Fibroblast of gingiva (primary cell): ENCODE measurements at places on chromosomes 2 and 18.

DNA sequence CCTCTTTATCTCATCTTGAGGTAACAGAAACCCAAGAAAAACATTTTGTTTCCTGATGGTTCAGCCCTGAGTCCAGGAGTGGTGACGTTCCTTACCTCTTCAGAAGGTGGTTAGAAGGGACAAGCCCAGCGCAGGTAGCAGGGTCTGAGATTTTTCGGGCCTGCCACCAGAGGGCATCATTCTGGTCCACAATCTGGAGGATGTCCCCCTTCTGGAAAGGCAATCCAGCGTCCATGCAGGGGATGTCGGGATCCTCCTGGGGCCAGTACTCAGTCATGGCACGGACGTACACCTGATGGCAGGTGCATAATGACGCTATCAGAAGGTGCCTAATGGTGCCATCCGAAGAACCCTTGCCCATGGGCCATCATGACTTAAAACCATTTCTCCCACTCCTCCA lies 17.7 kb downstream of the MPP4 start:
- no peak for DNase-seq

DNA sequence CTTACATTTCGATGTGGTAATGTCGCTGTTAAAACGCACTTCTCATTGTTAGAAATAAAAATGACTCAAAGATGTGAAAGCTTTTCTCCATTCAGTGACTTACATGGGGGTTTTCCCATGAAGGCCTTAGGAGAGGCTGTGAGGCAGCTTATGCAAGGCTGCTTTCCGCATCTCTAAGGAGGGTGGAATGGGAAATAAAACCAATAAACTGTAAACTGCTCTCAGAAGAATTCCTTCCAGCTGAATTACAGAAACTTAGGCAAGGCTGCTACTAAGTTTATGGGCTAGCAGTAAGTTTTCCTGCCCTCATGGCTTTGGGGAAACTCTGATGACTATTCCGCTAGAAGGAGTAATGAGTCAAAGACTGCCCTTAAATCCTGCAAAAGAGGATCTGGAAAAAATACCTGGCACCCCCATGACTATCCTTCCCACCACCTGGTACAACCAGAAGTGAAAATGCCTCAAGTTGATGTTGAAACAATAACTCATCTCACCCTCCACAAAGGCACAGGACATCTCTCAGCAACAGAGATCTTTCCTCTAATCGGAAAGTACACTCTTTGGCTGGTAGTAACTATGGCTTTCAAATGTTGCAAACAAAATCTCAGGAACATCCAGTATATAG lies 97.7 kb upstream of the SMAD7 start:
- peak; percentile 86 for DNase-seq

DNA sequence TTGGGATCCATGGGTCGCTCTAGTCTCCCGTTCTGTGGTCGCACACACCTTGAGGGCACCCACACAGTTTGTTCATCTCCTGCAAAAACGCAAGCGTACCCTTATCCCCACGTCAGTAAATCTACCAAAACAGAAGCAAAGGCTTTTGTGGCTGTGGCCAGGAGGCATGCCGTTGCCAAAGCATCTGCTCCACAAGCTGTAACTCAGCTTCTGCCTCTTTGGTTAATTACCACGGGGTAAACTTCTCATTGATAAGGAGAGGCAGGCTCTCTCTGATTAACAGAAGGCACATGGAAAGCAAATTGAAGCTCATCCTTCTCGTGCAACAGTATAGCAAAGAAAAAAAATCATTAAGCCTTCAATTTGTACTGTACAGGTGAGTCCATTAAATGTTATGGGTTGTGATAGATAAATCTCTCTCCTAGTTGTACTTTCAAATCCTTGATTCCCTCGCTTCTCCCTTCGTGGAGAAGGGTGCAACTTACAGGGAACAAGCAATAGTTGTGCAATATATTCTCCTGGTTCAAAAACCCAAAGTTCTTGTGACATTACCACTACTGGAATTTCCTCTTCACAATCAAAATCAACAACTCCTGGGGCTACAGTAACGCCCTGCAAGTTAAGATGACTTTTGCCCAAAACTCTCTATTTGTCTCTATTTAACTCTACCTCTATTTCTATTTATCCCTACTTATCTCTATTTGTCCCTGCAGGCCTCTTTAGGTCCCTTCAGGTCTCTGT lies 10.3 kb downstream of the PECR start:
- DNase-seq: no peak

GRCh38 chr2:216775043-216775453 lies 79.7 kb upstream of the IGFBP5 start:
- DNase-seq: peak; percentile 53

DNA sequence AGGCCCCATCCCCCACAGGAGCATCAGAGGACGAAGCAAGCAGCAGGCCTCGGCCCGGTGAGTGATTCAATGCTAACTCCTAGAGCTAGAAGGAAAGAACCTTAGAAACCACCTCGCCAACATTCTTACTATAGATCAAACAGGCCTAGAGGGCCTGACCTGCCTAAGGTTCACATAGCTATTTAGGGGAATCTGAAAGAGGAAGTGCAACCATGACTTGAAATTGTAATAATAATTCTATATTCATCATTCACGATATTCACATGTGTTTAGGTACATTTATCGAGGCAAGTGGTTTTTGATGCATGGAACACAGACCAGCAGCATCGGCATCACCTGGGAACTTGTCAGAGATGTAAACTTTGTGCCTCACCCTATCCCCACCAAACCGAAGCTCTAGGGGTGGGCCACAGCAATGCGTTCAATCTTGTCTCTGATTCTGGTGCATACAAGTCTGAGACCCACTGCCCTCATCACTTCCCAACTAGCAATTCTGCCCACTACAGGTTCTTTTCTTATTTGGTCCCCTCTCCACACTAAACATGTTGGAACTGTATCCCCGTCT lies 78.0 kb upstream of the DNMT3A start:
- DNase-seq: no peak

DNA sequence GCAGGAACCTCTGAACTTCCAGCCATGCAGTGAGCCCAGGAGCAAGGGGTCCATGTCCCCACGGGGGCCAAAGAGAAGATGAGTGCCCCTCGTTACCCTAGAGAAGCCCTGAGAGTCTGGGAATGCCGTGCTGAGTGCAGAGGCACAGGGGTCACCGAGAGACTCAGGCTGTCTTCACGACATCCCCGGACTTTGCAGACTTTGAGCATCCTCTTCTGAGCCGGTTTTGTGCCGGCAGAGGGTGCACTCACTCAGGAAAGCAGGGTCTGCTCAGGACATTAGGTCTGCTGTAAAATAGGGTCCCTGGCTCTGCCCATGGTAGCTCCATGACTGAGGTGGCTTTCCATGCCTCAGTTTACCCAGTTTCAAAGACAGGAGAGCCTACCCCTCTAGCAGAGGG lies 71.0 kb downstream of the GALNT14 start:
- DNase-seq: no peak

DNA sequence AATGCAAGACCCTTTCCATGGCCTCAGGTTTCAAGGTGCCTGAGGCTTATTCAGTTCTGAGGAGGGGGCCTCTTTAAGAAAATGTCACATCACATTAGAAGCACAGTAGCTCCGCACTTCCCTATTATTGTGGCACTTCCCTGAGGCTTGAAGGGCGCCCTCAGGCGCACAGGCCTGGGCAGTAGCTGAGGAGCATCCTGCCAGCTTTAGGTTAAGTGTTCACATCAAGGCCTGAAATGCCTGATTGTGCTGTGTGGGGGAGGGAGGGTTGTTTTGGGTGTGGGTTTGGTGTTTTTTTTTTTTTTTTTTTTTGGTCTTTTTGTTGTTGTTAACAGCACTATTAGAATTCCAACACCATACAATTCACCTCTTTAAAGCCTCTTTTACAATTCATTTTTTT lies 107.9 kb downstream of the CABLES1 start:
- no peak for DNase-seq

- DNase-seq: no peak
These were observed 663 bp downstream of the TRIM54 start for GRCh38 chr2:27282892-27283291.

GRCh38 chr2:9122367-9122766 lies 84.2 kb upstream of the ASAP2 start:
- DNase-seq: no peak

- no peak for DNase-seq
These were observed 171.3 kb upstream of the PGAP1 start for GRCh38 chr2:197097578-197098366.

- DNase-seq: no peak
These were observed 47.6 kb downstream of the ODC1 start for GRCh38 chr2:10400568-10400977.

GRCh38 chr2:62293151-62293489 lies 97.2 kb downstream of the B3GNT2 start:
- no peak for DNase-seq

DNA sequence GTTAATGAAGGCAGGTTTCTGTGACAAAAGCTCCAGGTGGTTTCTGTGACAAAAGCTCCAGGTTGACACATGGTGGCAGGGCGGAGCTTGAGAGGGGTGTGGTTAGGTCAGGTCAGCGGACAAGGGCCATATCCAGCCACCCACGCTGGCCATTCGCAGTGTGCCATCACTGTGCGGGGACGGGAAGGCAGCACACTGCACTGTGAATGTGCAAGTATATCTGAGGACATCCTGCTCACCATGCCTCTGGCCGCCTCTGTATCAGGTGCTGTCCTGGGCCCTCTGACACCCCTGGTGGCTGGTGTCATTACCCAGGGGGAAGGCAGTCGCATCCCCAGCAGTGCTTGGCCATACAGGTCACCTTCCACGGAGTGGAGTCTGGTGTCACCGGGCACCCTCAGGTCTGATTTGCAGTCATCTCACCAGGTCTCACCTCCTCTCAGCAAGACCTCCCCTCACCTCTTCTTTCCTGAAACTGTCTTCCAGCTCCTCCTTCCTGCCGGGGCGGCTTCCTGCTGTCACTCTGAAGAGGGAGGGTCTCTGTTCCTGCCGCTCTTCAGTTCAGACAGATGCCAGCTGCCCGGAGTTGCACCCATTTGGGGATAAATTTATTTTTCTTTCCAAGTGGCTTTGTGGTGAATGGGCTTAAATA lies 34.9 kb downstream of the CTIF start:
- DNase-seq: no peak

- no peak for DNase-seq
These were observed 187.2 kb downstream of the BCL11A start for GRCh38 chr2:60366135-60366712.

- DNase-seq: no peak
These were observed 120.7 kb upstream of the AGAP1 start for GRCh38 chr2:235373171-235373570.

DNA sequence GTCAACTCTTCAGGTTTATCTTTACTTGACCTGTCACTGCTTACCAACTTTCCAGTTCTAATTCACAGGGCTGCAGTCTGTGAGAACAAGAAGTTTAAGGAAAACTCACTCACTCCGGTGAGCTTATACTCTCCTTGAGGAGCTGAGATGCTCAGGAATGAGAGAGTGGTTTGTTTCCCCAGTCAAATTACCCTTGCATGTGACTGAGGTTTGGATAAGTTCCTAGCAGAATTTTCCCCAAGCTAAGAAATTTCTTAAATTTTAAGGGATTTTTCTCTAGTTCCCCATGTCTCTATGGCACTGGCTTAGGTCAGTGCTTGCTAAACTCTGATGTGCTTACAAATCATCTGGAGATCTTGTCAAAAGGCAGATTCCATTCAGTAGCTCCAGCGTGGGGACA lies 12.8 kb upstream of the CCDC85A start:
- peak; percentile 24 for DNase-seq

DNA sequence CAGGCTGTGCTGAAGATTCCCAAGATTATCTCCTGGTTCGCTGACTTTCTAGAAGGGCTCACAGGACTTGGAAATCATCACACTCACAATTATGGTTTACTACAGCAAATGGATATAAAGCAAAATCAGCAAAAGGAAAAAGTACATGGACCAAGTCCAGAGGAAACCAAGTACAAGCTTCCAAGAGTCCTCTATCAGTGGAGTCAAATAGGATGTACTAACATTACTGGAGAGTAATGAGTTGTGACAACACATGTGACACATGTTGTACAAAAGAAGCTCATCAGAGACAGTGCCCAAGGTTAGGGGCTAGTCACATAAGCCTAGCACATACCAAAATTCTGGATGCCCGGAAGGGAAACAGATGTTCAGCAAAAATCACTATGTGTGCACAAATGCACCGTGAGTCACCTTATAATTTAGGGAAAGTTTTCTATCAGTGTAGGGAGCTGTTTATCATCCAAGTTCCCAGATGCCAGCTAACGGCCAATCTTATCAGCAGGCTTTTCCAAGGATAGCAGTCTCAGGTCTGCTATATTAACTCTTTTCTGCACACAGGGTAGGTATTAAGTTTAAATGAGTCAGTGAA lies 9.5 kb downstream of the TMEM237 start:
- no peak for DNase-seq

GRCh38 chr18:32661486-32662299 lies 111.1 kb downstream of the KLHL14 start:
- no peak for DNase-seq

- no peak for DNase-seq
These were observed 712.5 kb upstream of the LRATD1 start for GRCh38 chr2:13919981-13920382.

DNA sequence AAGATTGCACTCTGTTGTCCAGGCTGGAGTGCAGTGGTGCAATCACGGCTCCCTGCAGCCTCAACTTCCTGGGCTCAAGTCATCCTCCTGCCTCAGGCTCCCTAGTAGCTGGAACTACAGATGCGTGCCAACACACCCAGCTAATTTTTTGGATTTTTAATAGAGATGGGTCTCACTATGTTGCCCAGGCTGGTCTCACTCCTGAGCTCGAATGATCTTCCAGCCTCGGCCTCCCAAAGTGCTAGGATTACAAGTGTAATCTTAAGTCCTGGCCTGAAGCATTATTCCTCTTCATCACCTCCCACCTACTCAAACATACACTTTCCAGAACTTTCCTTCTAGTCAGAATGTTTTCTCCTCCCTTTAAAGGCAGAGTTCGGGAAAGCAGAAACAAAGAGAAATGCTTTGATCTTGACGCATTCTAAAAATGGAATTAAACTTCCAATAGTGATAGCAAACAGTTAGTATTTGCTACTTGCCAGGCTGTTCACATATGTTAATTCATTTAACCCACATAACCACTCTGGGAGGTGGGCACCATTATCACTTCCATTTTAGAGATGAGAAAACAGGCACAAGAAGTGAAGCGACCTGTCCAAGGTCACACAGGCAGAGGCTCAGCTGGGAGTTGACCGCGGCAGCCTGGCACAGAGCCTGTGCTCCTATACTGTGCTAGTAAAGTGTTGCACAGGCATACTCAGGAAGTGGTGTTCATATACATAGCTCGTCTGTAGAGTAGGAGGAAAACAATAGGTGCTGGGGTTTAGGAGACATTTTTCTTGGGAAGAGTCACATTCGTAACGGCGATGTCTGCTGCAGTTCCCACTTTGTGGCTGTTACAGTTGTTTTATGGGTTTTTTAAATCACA lies 24.6 kb downstream of the TEX44 start:
- DNase-seq: no peak

DNA sequence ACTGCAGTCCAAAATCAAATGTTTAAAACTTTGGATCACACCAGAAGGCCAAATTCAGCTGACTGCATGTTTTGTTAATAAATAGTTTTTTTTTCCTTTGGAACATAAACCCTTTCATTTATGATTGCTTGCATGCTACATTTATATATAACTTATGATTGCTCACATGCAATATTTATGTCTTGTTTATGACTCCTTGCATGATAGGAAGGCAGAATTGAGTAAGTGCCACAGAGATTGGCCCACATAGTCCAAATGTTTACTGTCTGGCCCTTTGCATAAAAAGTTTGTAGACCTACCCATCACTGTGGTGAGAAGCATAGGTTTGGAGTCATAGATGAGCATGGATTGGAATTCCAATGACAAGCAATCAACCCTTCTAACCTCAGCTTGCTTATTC lies 30.8 kb downstream of the WDFY1 start:
- DNase-seq: no peak
